Frontal cortex (tissue), 4 donors: ENCODE measurements at places on chromosomes 2 and 18.

DNA sequence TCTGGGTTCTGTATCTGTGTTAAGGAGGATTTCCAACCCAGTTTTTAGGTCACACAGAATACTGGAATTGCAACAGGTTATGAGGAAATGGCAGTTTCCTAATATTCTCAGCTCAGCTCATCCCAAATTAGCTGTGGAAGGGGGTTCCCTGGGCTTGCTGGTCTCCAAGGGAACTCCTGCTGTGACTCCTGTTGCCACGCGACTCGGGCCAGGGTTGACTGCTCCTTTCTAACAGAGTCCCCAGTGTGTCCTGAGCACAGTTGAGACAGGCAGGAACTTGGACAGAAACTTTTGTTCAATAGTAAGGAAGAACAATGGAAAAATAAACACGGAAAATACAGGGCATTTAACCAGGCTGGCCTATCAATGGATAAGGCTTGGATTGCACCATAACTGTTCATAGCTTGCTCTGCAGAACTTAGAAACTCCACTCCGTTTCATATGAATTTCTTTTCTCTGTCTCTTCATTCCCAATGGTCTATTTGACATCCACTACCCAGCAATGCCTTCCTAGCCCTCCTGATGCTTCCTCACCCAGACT, 3.8 kb upstream of the ROCK2 start:
- no peak for DNase-seq

GRCh38 chr2:134796373-134796772, 42.0 kb upstream of the ACMSD start:
- no peak for DNase-seq

DNA sequence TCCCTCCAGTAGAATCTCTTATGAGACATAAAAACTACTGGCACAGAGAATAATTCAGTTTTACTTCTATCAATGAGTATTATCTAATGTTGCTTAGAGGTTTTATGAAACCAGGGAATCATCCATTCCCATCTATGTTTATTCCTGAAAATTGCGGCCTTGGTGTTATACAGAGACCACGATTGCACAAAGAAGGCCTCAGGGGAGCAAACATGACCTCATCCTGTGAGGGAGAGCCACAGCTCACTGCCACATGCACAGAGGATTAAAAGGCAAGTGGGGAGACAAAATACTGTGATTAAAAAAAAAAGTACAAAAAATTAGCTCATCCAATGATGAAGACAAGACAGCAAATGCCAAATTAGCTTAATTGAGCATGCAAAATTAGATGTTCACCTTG, 111.8 kb upstream of the SLC35G4 start:
- no peak for DNase-seq

DNA sequence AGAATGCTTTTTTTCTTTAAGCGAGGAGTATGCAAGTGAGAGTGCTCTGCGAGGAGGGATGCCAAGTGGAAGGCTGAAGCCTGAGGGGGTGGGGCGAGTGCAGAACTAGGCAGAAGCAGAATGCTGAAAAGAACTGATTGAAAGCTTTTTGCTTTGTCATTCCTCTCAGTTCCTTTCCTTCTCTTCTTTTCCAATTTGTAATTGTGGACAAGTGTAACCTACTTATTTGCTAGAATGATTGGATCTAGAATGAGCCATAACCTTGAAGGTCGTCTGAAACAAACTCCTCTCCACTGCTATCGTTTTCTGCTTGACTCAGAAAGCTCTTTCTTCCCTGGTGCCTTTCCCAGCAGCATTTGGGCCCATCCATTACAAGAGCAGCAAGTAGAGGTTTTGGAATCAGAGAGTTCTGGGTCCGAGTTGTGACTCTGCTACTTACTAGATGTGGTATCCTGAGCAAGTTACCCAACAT, 115.3 kb downstream of the METTL8 start:
- DNase-seq, result no peak
